ENCODE measurements at places on chromosomes 2 and 18. TPM values are rescaled to one million over a fixed set of nuclear protein-coding genes. Genes with fewer than 3 reads are reported as not detected.

DNA sequence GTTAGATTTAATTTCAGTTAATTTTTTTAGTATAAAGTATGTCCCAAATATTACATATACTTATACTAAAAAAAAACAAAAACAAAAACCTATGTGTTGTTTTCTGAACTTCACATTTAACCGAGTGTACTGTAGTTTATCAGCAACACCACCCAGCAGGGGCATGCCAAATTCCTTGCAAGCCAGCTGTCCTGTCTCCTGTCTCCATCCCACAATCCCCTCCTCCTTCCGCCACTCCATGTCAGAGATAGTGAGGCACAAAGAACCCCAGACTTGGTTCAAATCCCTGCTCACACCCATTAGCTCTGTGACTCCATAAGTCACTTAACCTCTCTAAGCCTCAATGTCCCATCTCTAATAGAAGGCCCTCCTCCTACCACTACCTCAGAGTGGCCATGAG, 9.4 kb downstream of the CHST10 start:
- no peak for DNase-seq
- no peaks in the 10 kb centered on the region for H3K4me1 ChIP-seq
- H3K27ac ChIP-seq, result no peak overlapping the region
- no peaks in the 10 kb centered on the region for H3K36me3 ChIP-seq
- no peaks in the 10 kb centered on the region for H3K27me3 ChIP-seq

- no peaks in the 10 kb centered on the region for H3K4me1 ChIP-seq
- H3K36me3 ChIP-seq, result no peaks in the 10 kb centered on the region
- no peaks in the 10 kb centered on the region for H3K27me3 ChIP-seq
- no peak for DNase-seq
- H3K4me3 ChIP-seq, result no peak overlapping the region
These were observed 47.1 kb upstream of the IGFBP5 start for GRCh38 chr2:216742411-216742810.

- no peaks in the 10 kb centered on the region for H3K36me3 ChIP-seq
- DNase-seq, result no peak
- no peak overlapping the region for H3K27ac ChIP-seq
- no peaks in the 10 kb centered on the region for H3K4me1 ChIP-seq
- no peak overlapping the region for H3K4me3 ChIP-seq
These were observed 187.6 kb upstream of the NRP2 start for GRCh38 chr2:205494537-205495235.

DNA sequence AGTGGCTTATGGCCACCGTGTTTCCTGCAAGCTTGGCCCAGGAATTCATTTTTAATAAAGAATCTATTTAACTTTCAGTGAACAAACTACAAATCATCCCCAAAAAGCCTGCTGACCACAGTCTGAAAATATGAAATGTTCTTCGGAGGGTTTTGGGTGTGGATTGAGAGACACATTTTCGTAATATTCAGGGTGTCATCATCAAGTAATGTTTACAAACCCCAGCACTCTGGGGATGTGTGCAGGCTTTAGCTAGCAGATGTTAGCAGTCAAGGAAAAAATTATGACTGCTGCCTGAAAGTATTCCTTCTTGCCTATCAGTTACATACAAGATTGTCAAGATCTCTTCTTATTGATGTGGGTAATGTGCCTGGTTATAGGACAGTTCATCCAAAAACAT, 143.9 kb upstream of the FN1 start:
- H3K4me1 ChIP-seq, result no peaks in the 10 kb centered on the region
- H3K4me3 ChIP-seq, result no peak overlapping the region
- H3K36me3 ChIP-seq, result no peaks in the 10 kb centered on the region
- no peak overlapping the region for H3K27ac ChIP-seq

- H3K36me3 ChIP-seq, result no peaks in the 10 kb centered on the region
- H3K4me3 ChIP-seq, result peak within 1 kb of the TSS; percentile 7
- H3K27ac ChIP-seq, result peak within 1 kb of the TSS; percentile 19
- no peaks in the 10 kb centered on the region for H3K4me1 ChIP-seq
- no peak for DNase-seq
These were observed at the start of gene KLHL30 for GRCh38 chr2:238138331-238139195. KLHL30 (plus strand) TSS chr2:238138668; CDS start chr2:238140755, 2,087 bp downstream.

- no peaks in the 10 kb centered on the region for H3K4me1 ChIP-seq
- H3K36me3 ChIP-seq, result no peaks in the 10 kb centered on the region
- H3K27me3 ChIP-seq, result no peaks in the 10 kb centered on the region
- H3K4me3 ChIP-seq, result no peak overlapping the region
These were observed 21.2 kb upstream of the NCKAP5 start for GRCh38 chr2:133589456-133589855.

The TLK1 gene
- total RNA-seq, result 40.6 TPM

- H3K27ac ChIP-seq, result peak overlapping the region; percentile 29
- H3K27me3 ChIP-seq, result no peaks in the 10 kb centered on the region
- H3K4me1 ChIP-seq, result no peaks in the 10 kb centered on the region
- H3K36me3 ChIP-seq, result no peaks in the 10 kb centered on the region
- no peak for DNase-seq
These were observed 42.5 kb downstream of the TEX44 start for GRCh38 chr2:231634951-231635875.

The ITGB1BP1 gene
- 271 TPM for total RNA-seq

The GAREM1 gene
- total RNA-seq, result 7.8 TPM

The TRIM43 gene
- not detected for total RNA-seq

- H3K36me3 ChIP-seq, result no peaks in the 10 kb centered on the region
- DNase-seq, result no peak
- no peak overlapping the region for H3K4me3 ChIP-seq
- no peaks in the 10 kb centered on the region for H3K27me3 ChIP-seq
These were observed 86.4 kb downstream of the GCA start for GRCh38 chr2:162430323-162430722.

The CYTIP gene
- total RNA-seq, result 18.7 TPM

GRCh38 chr2:74226648-74227213, 28.3 kb downstream of the MTHFD2 start:
- no peaks in the 10 kb centered on the region for H3K27me3 ChIP-seq
- H3K27ac ChIP-seq, result peak overlapping the region; percentile 28
- no peak overlapping the region for H3K4me3 ChIP-seq
- DNase-seq, result peak; percentile 33

The INSIG2 gene
- total RNA-seq, result 20.3 TPM

GRCh38 chr2:221535824-221536223, 36.3 kb downstream of the EPHA4 start:
- no peak for DNase-seq
- no peaks in the 10 kb centered on the region for H3K4me1 ChIP-seq
- H3K27ac ChIP-seq, result no peak overlapping the region
- no peaks in the 10 kb centered on the region for H3K36me3 ChIP-seq
- no peak overlapping the region for H3K4me3 ChIP-seq

DNA sequence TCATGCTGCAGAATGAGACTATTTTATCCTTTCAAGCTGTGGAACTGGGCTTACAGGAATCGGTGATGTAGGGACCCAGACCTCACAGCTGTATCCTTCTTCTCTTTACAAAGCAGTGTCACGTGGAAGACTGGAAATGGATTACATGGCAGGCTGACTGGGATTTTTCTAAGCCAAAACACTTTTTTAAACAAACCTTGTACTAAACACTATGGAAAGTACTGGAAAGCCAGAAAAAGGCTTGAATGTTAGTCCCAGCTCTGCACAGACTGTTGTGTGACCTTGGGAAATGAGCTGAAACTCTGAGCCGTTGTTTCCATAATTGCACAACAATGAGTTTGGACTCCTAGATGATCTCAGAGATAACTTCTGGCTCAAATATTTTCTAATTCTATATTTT, 7.6 kb upstream of the ADAM23 start:
- H3K36me3 ChIP-seq, result no peaks in the 10 kb centered on the region
- no peaks in the 10 kb centered on the region for H3K27me3 ChIP-seq
- no peak overlapping the region for H3K4me3 ChIP-seq
- H3K4me1 ChIP-seq, result no peaks in the 10 kb centered on the region
- no peak overlapping the region for H3K27ac ChIP-seq
- no peak for DNase-seq

The GCG gene
- not detected for total RNA-seq

DNA sequence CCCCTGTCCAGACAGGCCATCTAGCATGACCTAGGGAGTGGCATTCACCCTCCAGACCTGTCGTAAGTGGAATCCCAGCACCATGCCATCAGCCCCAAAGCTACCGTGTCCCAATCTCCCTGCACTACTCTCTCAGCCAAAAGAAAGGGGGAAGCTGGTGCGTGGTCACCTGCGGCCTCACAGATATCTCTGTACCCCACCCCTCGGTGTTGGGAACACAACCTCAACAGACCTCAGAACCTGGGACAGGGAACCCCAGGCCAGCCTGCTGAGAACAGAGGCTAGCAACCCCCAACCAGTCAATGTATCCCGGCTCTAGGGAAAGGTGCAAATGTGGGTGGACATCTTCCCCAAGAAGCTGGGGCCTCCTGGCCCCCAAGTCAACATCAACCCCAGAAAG, 38.2 kb downstream of the LMAN2L start:
- H3K27ac ChIP-seq, result no peak overlapping the region
- no peaks in the 10 kb centered on the region for H3K27me3 ChIP-seq
- H3K4me1 ChIP-seq, result no peaks in the 10 kb centered on the region
- H3K4me3 ChIP-seq, result no peak overlapping the region
- DNase-seq, result no peak
- H3K36me3 ChIP-seq, result no peaks in the 10 kb centered on the region

DNA sequence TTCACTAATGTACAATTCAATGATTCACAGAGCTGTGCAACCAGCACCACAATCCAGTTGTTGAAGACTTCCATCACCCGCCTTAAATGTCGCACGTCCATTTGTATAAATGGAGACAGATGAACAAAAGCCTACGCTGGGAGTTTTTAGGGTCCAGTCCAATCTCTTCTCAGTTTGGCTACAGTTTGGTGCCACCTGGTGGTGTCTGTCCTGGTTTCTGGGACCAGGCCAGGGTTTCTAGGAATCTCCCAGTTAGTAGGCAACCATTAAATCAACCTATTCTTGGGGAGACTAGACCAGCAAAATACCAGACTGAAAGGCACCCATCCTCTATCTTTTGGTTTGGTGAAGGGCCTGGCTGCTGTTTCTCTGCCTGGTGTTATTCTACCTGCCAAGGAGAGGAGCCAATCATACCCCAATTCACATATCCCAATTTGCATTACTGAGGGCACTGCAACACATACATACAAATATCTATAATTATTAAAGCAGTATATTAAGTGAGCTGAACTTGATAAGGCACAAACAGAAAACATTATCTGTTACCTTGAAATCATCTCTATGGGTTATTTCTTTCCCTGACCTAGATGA, 3.2 kb upstream of the DDX1 start:
- no peaks in the 10 kb centered on the region for H3K36me3 ChIP-seq
- peak; percentile 29 for DNase-seq
- H3K4me1 ChIP-seq, result no peaks in the 10 kb centered on the region
- no peaks in the 10 kb centered on the region for H3K27me3 ChIP-seq
- H3K27ac ChIP-seq, result no peak overlapping the region
- no peak overlapping the region for H3K4me3 ChIP-seq

DNA sequence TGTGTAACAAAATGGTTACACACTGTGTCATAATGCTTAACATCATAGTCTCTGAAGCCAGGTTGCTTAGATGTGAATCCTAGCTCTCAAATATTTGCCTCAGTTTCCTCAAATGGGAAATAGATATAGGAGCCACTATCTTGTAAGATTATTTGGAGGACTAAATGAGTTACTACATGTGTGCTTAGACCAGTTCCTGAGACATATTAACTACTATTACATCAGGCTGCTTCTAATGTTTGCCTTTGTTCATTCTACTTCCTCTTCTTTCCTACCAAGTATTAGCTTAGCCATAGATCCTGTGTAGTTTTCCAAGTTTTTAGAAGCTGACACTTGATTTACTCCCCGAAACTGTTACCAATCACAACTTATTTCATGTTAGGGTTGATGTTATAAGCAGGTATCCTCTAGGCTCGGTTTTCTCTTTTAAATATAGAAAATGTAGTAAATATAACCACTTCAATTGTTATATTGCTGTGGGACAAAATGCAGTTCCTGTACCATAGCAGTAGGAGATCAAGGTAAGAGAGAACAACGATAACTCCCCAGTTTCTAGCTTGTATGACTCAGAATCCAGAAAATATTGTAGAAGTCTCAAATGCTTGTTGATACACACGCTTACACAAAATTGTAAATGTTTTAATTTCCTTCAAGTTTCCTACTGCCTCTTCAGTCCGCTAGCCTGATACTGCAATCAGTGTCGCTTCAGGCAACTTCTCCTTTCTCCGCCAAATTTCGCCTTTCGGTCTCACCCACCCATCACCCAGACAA, 751 bp upstream of the DNAJC10 start:
- no peaks in the 10 kb centered on the region for H3K36me3 ChIP-seq
- no peaks in the 10 kb centered on the region for H3K27me3 ChIP-seq
- H3K4me3 ChIP-seq, result peak overlapping the region; percentile 93
- H3K27ac ChIP-seq, result peak overlapping the region; percentile 85
- peaks cover 8% of the 10 kb centered on the region for H3K4me1 ChIP-seq

DNA sequence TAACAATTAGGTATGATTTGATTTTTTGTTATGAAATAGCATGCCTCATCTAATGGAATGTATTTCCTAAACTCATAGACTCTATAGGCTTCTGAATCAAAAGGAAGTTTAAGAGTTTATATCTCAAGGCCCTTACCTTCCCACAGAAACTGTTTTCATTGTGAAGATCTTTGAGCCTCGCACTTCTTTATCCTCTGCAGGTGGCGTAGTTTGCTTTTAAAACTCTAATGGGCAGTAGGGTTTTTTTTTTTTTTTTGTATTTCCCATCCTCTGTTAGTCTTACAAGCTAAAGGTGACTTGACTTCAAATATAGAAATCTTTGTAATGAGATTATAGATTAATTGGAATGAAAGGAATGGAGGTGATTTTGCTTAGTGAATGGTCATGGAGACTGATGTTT, 28.3 kb downstream of the DYNC2LI1 start:
- H3K27ac ChIP-seq, result no peak overlapping the region
- DNase-seq, result no peak
- peaks cover 4% of the 10 kb centered on the region for H3K36me3 ChIP-seq
- no peaks in the 10 kb centered on the region for H3K27me3 ChIP-seq

GRCh38 chr2:171404261-171404660, 29.5 kb downstream of the METTL8 start:
- no peak overlapping the region for H3K27ac ChIP-seq
- no peak overlapping the region for H3K4me3 ChIP-seq
- H3K36me3 ChIP-seq, result no peaks in the 10 kb centered on the region
- no peak for DNase-seq
- no peaks in the 10 kb centered on the region for H3K4me1 ChIP-seq

DNA sequence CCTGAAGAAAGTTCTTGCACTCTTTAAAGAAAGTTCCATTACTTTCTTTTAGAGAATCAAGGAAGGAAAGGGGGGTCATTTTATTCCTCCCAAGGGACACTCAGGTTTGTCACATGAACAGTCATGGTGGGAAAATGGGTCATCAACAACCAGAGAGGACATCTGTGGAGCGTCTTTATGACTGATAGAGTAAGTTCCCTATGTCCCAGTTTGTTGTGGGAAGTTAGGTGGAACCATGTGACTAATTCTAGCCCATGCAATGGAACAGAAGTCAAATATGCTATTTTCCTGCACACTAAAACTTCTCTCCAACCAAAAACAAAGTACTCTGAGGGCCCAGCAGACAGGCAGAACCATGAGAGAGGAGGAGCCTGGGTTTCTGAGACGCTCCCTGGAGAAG, 165.6 kb upstream of the SERTAD2 start:
- H3K4me3 ChIP-seq, result no peak overlapping the region
- H3K27ac ChIP-seq, result no peak overlapping the region
- no peaks in the 10 kb centered on the region for H3K27me3 ChIP-seq
- no peaks in the 10 kb centered on the region for H3K4me1 ChIP-seq
- no peaks in the 10 kb centered on the region for H3K36me3 ChIP-seq
